ENCODE measurements at places on chromosomes 2 and 18.

GRCh38 chr18:21363348-21363747, 121.3 kb downstream of the GREB1L start:
- DNase-seq, result no peak

DNA sequence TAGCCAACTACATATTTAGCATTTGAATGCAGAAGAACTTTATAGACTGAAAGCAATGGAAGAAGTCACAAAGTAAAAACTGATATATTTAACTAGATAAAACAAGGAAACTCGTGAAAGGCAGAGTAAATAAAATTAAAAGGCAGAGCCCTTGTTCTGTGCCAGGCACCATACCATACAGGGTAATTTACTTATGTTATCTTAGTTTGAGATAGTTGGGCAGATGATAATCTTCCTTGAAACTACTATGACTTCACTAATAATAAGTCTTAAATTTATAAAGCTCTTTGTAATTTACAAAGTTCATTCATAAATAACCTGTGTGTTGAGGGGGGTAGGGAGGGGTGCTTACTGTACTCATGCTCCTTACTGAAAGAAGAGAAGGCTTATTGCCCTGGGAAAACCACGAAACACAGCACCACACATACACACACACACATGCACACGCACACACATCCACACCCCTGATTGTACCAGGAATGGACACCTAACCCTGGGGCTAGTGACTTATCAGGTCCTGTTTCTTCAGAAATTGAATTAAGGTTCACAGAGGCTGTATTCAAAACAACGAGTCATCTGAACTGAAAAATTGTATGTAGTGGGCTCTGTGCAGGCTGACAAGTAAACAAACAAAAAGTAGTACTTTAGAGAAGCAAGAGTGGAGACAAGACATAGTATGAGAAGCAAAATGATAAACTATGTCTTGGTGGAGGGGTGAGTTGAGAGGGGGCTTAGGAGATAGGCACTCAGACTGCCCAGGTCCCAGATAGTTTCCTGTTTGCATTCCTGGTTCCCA, 38.1 kb downstream of the AGFG1 start:
- no peak for DNase-seq

- no peak for DNase-seq
Measured at GRCh38 chr18:58302811-58303210, 258.8 kb downstream of the NEDD4L start.

DNA sequence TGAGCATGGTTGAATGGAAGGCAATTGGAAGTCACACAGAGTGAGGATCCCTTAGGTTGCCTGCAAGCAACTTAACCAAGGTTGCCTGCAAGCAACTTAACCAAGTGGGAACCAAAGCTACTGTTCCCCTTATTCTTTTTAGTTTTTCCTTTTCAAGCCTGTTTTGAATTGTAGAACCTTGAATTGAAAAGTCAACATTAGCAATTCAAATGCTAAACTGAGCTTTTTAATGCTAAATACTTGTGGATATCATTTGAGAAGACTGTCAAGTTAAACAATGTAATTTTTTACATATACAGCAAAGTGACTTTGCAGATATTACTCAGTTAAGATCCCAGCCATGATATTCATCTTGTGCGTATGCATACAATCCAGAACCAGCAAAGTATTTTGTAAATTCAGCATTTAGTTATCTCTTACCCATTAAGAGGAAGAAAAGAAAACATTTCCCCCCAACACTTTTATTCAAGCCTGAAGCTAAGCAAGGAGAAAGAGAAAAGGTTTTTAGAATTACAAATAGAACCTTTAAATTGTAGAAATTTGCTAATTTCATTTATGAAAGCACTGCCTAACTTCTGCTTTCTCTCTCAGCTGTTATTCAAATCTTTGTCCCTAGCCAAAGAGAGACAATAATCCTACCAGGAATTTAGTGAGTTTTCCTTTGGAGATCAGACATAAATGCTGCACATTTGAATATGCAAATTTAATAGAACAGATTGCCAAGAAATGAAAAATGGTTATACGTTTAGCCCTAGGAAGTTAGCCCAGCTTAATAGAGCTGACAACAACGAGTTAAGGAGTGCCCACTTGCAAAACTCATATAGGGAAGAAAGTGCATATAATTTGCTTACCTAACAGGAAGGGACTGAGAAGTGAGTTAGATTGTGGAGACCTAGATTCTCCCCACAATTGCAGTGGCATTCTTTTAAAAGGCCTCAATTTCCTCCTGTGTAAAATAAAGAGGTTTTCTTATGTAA, 643.2 kb upstream of the PIK3C3 start:
- DNase-seq, result no peak

- no peak for DNase-seq
Measured at GRCh38 chr2:75007819-75008218, 49.4 kb downstream of the POLE4 start.

GRCh38 chr18:44048846-44049245, 631.8 kb upstream of the SETBP1 start:
- no peak for DNase-seq

GRCh38 chr2:109563288-109563687, 50.5 kb downstream of the SEPTIN10 start:
- DNase-seq, result no peak

GRCh38 chr2:167929484-167929883, 317.9 kb downstream of the STK39 start:
- no peak for DNase-seq

GRCh38 chr2:3612639-3613523, 18.0 kb downstream of the COLEC11 start:
- DNase-seq, result no peak

GRCh38 chr18:67670024-67670543, 153.6 kb upstream of the DSEL start:
- no peak for DNase-seq

DNA sequence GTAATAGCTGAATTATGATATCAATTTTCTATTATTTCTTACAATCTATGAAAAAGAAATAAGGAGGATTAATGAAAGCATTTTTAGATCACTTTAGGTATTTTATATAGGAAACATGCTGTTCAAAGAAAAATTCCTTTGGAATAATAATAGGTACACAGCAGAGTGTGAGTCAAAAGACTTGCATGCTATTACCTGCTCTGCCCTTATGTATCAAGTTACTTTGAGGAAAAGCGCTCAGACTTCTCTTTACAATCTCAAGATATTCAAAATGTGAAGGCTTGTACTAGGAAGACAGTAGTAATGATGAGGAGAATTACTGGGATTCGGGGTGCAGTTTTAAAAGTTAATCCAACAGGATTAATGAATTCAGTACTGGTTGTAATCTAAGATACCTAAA, 29.1 kb upstream of the RNU4ATAC start:
- no peak for DNase-seq

DNA sequence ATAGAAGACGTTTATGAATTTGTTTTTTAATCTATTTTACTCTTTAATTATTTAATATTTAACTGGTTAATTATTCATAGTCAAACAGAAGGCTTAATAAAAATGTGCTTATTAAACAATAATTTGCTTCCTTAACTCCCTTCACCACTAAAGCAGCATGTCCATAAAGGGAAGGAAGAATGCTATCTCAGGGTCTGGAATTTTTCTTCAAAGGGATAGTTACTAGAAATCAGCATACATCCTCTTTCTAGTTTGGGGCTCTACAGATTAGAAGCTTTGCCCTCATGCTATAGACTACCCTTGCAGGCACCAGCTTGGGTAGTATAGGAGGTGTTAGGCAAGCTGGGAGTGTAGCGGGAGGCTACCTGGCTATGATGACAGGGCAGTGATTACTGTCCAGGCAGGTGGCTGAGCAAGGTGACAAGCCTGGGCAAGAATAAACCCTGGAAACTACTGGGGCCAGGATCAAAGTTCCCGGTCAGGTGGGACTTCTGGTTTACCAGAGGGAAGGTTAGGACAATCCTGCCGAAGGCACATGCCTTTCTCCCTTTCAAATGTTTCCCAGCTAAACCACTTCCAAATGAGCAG, 276.0 kb upstream of the REV1 start:
- DNase-seq, result peak; percentile 32

GRCh38 chr2:24919506-24920097, 435 bp downstream of the ADCY3 start:
- peak; percentile 63 for DNase-seq

GRCh38 chr2:226031647-226032501, 632.4 kb downstream of the NYAP2 start:
- DNase-seq, result peak; percentile 81

DNA sequence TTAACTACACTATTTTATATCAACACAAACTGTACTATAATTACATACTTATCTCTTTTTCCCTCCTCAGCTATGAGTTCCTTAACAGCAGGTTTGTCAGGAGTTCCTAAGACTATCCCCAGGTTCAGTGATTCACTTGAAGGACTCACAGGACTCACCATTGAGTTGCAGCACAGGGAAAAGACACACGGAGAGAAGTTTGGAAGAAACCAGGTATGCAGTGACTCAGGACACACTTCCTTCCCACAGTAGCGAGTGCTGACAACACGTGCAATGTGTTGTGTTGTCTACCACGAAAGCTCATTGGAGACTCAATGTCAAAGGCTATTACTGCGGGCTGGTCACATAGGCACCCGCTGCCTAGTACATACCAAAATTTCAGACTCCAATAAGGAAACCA, 32.0 kb downstream of the MGAT4A start:
- DNase-seq, result no peak

- DNase-seq, result no peak
Measured at GRCh38 chr2:187058198-187058597, 209.2 kb upstream of the ZSWIM2 start.

GRCh38 chr2:96098900-96099590, 17.3 kb downstream of the ADRA2B start:
- no peak for DNase-seq

DNA sequence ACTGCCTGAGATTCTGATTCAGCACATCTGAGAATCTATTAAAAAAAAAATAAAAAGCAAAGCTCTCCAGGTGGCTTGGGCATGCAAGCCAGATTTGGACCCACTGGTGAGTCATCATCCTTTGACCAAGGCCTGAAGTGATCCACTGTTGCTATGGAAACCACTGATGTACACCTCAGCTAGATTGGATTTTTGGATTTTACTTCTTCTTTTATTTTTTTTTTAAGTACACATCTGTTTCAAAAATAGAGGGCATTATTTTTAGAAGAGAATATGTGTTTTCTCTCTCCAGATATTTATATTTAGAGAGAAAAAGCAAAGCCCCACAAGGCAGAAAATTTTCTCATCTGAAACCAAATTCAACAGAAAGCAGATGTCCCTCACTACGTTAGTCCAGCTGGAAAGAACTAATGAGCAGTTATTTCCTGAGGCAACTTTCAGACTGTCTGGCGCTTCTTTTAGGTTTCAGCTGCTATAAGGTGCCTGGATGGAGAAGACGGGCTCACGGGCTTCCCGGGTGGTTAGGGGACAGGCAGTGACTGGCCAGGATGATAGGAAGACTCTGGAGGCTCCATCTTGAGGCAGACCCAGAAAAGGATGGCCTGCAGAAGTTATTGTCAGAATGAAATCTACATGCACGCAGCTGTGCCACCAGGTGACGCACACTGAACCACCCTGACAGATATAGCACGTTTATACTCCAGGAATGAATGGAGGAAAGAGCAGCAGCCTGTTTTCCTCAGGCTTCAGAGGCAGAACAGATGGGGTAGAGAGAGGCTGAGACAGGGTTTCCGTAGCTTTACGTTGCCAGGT, 50.5 kb downstream of the MRPL35 start:
- DNase-seq, result no peak

- no peak for DNase-seq
Measured at GRCh38 chr18:10946058-10946457, 203.3 kb downstream of the PIEZO2 start.

- no peak for DNase-seq
Measured at GRCh38 chr2:48209214-48209885, 303.1 kb upstream of the FBXO11 start.

DNA sequence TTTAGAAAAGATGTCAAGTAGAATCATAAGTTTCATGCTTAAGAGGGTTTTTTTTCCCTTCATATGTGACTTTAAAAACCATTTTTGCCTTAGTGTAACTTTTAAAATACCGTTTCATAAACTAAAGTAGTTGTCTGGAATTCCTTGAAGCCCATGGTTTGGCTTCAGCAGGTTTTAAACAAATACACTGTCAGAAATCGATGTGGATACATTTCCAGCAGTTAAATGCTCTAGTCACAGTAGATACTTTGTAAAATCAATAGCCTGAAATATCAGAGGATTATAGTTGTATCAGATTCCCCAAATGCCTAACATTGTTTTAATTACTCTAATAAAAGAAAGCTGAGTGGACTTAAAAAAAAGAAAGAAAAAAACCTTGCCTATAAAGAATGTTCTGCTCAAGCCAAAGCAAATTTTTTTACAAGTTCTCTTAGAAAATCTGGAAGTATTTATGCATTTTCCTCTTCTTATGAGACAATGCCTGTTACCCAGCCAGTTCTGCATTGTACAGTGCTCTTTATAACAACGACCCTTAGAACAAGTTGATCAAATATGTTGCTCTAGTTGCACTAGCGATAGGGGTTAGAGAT, 260.5 kb downstream of the LTBP1 start:
- no peak for DNase-seq

DNA sequence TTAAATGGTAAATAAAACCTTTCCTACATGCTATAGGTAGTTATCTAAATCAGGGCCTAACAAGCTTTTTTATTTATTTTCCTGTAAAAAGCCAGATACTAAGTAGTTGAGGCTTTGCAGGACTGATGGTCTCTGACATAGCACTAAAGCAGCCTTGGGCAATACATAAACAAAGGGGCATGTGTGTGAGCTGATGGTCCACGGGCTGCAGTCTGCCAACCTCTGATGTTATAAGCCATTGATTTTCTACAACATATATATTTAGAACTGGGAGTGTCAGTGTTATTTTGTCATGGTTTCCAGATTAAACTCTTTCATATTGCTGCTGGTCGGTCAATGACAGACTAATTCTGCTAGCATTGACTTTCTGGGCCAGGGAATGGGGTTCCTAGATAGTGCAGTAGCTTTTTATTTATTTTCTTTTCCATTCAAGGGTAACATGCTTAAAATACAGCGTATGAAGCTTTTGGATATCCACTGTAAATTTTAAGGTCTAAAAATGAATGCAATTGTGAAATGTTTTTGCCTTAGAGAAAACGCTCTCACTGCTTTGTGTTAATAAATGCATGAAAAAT, 134.0 kb downstream of the NEDD4L start:
- no peak for DNase-seq

GRCh38 chr2:44420725-44421124, 59.0 kb downstream of the CAMKMT start:
- DNase-seq, result no peak

- DNase-seq, result no peak
Measured at GRCh38 chr18:12233378-12233777, 20.8 kb upstream of the CIDEA start.

- DNase-seq, result no peak
Measured at GRCh38 chr2:149924549-149925213, 337.1 kb upstream of the MMADHC start.

GRCh38 chr18:54717673-54718407, 110.4 kb upstream of the RAB27B start:
- DNase-seq, result no peak

GRCh38 chr2:76700894-76701293, 821.3 kb downstream of the LRRTM4 start:
- no peak for DNase-seq

GRCh38 chr2:197571627-197572271, 55.9 kb downstream of the MOB4 start:
- DNase-seq, result no peak
